Renal cortical epithelial cell (primary cell): ENCODE measurements at places on chromosomes 2 and 18. TPM values are rescaled to one million over a fixed set of nuclear protein-coding genes. Genes with fewer than 3 reads are reported as not detected.

DNA sequence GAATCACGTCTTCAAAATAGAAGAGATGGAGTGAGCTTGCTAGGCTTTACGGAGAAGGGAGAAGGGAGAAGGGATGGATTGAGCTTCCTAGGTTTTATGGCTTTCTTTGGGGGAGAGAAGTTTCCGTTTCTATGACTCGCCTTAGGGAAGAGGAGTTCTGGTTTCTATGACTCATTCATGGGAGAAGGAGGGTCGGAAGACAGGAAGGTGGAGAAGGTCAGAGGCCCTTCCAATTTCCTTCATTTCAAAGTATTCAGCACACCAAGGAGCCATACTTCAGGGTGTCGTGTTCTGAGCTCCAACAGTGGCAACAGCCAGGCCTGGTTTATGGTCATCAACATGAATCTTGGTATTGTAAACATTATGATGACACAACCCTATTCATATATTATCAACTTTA is 284.7 kb upstream of the VWC2L start:
- peak; percentile 57 for DNase-seq

- no peak for DNase-seq
Observed at GRCh38 chr2:78127424-78127823, 605.2 kb upstream of the LRRTM4 start.

GRCh38 chr2:240810621-240811020 is 9.4 kb downstream of the KIF1A start:
- no peak for DNase-seq

Gene CDK5R2
- 0.10 TPM in 1 of 2 replicates, not detected in the other for total RNA-seq

Gene SERPINB4
- 0.17 and 0.35 TPM in 2 replicates for total RNA-seq
